ENCODE measurements at places on chromosomes 3 and 15. TPM values are rescaled to one million over a fixed set of nuclear protein-coding genes. Genes with fewer than 3 reads are reported as not detected.
A peak's percentile ranks its signal among the peaks of the same experiment; 100 is the strongest.

HIGD1A gene
- polyA plus RNA-seq: 145 TPM

DNA sequence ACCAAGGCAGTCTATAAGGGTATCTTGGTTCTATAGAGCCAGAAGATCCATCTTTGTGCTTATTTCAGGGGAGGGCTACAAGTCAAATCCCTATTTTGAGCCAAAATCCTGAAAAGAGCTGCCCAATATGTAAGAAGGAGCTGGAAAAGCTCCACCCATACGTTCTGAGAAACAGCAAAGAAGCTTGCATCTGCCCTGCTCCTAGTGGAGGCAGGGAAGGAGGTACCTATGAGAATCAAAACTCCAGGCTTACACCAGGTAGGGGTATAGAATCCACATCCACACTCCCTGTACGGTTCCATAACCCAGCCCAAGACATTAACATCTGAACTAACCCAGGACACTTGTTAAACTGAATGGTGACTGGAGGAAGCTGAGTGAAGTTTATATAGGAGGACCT, 30.0 kb downstream of the PHC3 start:
- DNase-seq: no peak

HACL1 gene
- 27.2 TPM for polyA plus RNA-seq

ZNF445 gene
- 31.4 TPM for polyA plus RNA-seq

GOLGA6L26 gene
- not detected for polyA plus RNA-seq

DNA sequence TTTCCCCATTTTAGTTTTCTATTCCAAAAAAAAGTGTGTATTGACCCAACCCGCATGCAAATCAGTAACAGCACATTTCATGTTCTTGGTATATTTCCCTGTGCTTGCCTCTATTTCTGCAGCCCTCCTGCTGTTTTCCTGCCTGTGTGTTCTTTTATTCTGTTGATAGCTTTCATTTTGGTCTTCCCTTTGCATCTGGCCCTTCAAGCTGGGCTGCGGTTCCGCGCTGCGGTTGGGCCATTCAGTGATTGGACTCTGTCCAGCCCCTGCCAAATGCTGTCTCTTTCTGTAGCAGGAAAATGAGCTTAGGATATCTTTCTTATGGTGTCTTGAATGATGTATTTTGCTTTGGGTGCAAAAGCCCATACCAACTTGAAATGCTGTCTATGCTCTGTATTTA, 49.9 kb downstream of the ZNF621 start:
- no peak for DNase-seq

DNA sequence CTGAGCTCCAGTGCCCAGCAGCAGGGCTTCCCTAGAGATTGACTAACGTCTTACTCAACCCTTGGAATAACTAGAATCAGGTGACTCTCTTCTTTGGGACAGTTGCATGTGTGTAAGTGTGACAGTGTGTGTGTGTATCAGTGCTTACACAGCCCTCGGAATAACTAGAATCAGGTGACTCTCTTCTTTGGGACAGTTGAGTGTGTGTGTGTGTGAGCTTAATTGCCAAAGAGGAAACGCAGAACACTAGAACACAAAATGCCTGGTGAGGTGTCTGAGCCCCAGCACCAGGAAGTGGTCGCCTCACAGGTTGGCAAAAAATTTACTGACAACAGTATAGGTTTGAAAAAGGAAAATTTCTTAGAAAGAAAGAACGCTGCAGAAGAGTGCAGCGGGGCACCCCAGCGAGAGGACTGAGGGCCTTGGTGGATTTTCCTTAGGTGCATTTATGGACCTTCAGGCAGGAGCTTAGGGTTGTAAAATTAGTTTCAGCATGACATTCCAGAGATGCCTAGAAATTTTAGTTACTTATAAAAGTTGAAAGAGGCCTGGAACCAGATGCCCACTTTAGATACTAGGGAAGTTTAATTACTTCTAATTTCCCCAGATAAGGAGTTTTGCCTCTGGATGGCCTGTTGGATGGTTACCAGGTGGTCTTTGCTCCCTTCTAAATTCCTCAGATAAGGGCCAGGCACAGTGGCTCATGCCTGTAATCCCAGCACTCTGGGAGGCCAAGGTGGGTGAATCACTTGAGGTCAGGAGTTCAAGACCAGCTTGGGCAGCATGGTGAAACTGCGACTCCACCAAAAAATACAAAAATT, 3.7 kb upstream of the WDR82 start:
- DNase-seq: no peak

GRCh38 chr3:98593046-98593936, at the start of gene CPOX:
TSS of gene CPOX (minus strand) at chr3:98593611. CDS start at chr3:98593504, 107 bp downstream.
- peak; percentile 80 for DNase-seq

GRCh38 chr15:94882071-94882712, 650.8 kb downstream of the MCTP2 start:
- DNase-seq: no peak

GRCh38 chr3:37713818-37714204, 147.9 kb upstream of the CTDSPL start:
- DNase-seq: no peak

COLQ gene
- 10.1 TPM for polyA plus RNA-seq

- DNase-seq: peak; percentile 81
These were observed 26.9 kb downstream of the BMF start for GRCh38 chr15:40081691-40082194.

- DNase-seq: peak; percentile 89
These were observed 2.7 kb downstream of the TMEM108 start for GRCh38 chr3:133040696-133041523.

- no peak for DNase-seq
These were observed 43.1 kb upstream of the NMD3 start for GRCh38 chr3:161177991-161178390.

GRCh38 chr3:15982667-15983196, 185.0 kb upstream of the ANKRD28 start:
- DNase-seq: no peak

ISLR gene
- 43.2 TPM for polyA plus RNA-seq

GRCh38 chr3:35296533-35296932, 342.8 kb upstream of the ARPP21 start:
- DNase-seq: no peak

ADGRG7 gene
- polyA plus RNA-seq: not detected

DNA sequence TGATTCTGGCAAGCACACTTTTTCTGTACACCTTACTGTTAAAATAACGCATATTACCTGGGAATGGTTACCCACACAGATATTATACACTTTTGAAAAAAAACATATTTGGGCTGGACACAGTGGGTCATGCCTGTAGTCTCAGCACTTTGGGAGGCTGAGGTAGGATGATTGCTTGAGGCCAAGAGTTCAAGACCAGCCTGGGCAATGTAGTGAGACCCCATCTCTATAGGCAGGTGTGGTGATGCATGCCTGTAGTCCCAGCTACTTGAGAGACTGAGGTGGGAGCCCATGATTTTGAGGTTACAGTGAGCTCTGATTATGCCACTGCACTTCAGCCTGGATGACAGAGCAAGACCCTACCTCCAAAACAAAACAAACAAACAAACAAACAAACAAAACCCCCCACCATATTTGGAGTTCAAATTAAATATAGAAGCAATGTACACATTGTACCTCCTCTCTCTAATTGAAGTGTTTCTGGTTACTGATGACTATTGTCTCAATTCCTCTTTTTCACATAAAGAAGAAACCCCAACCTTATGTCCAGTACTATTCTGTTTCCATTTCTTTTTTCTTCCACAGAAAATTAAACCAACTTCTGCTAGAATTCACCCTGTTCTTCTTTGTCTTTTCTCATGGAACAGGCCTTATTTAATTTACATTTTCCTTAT, 152.6 kb upstream of the UMPS start:
- no peak for DNase-seq

- no peak for DNase-seq
These were observed 451.0 kb downstream of the EPHB1 start for GRCh38 chr3:135246027-135246426.

ERC2 gene
- 3.9 TPM for polyA plus RNA-seq

DNA sequence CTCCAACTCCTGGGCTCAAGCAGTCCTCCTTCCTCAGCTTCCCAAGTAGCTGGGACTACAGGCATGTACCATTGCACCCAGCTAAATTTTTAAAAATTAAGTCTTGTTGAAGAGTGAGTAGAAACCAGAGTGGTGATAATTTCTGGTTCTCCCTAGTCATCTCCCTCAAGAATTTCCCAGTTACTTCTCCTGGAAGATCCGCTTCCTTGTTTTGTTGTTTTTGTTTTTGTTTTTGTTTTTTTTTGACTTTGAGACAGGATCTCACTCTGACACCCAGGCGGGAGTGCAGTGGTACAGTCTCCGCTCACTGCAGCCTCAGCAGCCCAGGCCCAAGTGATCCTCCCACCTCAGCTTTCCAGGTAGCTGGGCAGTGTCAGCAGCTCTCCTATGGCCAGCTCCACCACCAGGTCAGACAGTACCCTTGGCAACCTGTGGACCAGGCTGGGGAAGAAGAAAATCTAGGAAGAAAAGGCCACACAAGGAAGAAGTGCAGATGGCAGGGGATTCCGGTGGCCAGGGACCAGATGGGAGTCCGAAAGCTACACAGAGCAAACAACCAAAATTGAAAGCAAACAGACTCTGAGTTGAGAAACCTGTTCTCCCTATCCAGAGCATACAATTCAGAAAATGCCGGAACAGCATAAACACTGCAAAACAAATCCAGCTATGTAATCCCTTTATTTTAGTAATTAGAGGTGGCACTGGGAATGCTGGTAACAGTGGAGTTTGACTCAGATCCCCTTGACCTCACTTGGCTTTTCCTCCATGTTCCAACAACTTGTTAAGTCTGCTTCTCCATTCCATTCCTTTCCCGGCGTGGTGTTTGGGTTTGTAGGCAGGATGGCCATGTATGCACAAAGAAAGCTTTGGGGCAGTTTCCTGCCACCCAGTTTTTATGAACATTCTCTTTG, 266.6 kb upstream of the CTDSPL start:
- no peak for DNase-seq

- DNase-seq: no peak
These were observed 32.9 kb upstream of the MBNL1 start for GRCh38 chr3:152235709-152236298.

GRCh38 chr3:27340534-27340933, 28.6 kb downstream of the NEK10 start:
- no peak for DNase-seq

TRAT1 gene
- not detected for polyA plus RNA-seq

TRH gene
- 0.12 TPM for polyA plus RNA-seq

- no peak for DNase-seq
These were observed 25.1 kb upstream of the ETV5 start for GRCh38 chr3:186133980-186134379.

DNA sequence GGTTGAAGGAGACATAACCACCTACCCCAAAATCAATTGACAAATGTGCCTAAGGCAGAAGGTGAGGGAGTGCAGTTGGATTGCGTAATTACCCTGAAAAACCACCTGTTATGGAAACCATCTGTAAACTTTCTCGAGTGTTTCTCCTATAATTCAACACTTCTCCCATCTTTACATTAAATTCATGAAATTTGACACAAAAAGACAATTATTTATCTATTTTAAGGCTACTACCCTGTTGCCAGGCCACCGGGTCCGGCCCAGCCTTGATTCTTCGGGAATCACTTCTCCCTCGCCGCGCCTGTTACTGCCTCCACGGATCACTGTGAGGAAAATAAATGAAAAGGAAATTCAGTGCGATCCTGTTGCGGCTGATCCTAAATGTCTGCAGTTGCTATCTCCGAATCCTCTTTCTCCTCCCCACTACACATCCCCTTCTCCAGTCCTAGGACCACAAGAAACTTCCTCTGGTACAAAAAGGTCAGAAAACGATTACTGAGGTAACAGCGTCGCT, 646 bp downstream of the IQCB1 start:
- peak; percentile 6 for DNase-seq

DNA sequence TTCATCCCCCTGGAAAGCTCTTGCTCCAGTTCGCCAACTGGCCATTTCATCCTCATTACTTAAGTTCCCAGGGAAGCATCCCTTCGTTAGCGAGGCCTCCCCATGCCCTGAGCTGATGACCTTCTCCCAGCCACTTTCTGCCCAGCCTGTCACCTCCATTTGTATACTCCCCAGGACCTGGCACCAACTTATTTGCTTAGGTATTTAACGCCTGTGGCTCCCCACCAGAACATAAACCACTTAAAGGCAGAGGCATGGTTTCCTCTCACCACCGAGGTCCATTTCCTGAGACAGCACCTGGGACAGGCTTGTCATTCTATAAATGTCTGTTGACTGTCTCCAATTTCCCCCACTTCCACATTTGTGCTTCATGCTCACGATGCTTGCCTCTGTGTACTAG, 189.0 kb downstream of the ZNF621 start:
- no peak for DNase-seq

DNA sequence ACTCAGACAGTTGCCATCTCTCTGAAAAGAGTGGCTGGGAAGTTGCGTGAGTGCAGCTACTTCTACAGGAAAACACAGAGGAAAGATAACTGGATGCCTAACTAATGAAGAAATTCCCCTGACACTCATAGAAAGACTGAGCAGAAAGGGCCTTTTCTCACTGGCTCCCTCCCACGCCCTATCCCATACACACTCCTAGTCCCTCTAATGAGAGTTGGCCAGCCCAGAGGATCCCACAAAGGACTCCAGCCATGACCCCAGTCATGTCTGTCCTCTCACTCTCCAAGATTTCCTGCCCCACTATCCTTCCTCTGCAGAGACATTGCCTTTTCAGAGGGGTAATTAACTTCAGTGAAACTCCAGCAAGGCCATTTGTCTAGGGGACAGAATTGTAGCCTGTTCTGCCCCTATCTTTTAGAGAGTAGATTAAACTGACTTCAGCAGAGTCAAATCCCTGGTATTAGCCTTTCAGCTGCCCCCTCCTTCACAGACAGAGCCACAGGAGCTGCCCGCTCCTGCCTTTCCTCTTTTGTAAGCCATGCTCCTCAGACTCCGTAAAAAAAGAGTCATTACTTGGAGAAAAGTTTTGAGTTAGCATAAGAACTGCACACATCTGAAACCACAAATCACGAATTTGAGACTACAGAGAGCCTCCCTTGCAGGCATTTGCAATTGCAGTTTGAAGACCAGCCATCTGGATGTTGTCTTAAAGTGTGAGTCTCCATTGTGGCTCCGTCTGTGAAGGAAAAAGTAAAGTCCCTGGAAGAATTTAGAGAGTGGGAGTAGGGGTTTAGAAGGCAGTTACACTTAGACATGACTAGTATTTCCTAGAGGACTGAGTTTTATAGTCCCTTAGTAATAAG, 129.1 kb upstream of the SEMA6D start:
- DNase-seq: no peak

All from left kidney (tissue), 8 donors.